ENCODE measurements at places on chromosomes 2 and 18. TPM values are rescaled to one million over a fixed set of nuclear protein-coding genes. Genes with fewer than 3 reads are reported as not detected.

DNA sequence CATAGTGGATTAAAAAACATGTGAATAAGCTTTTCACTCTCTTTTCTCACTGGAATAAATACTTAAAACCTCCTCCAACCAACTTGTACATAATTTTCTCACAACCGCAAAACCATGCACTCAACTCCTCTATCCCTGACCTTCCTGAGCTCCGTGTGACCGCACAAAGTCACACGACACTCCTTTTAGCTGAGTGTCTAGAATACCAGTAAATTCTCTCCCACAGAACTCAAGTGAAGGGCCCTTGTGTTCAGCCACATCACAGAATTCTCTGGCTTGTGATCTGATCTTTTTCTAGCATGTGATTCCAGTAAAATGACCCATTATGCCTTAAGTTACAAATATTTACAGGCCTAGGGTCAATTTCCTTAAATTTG, 91.2 kb upstream of the ARL4C start:
- no peak overlapping the region for H3K4me3 ChIP-seq
- DNase-seq, result no peak
- no peaks in the 10 kb centered on the region for H3K36me3 ChIP-seq
- no peaks in the 10 kb centered on the region for H3K4me1 ChIP-seq
- H3K27me3 ChIP-seq, result no peaks in the 10 kb centered on the region

DNA sequence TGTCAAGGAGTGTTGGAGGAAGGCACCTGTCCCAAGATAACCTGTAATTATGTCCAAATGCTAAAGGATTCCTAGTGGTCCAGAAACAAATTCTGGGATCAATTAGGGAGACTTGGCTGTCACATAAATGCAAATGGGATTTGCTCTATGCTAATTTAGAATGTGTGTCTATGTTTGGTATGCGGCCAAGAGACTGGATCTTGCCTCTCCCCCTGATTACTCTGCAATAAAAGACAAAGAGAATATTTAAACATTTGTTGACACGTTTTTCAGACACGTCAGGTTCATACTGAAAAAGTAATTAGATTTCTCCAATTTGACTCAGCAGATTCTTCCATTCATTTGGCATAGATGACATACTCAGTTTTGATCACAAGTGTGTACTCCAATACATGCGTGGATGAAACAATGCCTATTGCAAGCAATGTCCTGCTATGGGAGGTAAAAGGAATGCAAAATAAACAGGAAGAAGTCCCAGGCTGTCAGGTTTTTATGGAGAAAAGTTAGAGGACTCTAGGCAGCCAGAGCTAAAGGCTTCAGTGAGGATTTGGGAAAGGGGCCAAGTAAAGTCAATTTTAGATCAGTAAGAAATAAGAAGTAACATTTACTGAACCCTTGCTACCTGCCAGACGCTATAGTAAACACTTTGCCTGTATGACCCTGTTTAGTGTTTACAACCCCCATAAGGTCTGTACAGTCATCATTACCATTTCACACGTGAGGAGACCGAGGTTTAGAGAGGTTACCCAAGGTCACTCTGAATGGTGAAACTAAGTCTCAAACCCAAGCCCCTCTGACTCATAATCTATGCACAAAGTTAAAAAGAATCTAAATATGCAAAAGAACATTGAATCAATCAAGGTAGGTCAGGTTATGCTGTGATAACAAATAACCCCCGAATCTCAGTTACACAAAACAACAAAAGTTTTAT, 7.8 kb downstream of the ANTXR1 start:
- no peaks in the 10 kb centered on the region for H3K36me3 ChIP-seq
- no peaks in the 10 kb centered on the region for H3K27me3 ChIP-seq
- H3K4me1 ChIP-seq, result 0 out of 2 replicates have a peak, but pooled peaks cover 2% of the 10 kb centered on the region

DNA sequence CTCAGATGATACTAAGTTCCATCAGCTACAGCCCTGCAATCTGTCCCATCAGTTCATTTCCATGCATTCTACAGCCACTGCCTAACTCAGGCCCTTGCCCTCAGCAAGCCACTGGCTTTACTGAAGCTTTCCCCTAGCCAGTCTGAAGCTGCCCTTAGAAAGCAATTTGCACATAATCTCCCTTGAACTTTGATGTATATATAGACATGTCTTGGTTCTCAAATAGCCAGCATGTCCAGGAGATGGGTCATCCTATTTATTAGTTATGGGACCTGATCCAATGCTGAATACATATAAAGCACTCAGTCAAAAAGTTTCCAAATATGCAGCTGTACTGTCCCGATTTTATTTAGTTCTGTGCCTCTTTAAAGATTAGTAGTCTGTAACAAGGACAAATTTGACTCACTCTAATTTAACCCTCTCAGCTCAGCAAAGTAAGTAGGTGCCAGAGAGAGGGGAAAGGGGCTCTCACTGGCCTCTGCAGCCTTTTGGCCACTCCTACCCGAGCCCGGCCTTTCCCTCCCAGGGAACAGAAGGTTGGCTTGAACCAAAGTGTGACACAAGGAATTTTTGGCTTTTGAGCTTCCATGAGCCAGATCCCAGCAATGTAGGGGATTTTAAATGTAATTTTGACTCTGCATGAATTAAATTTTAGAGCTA, 70.7 kb downstream of the CCDC93 start:
- H3K4me3 ChIP-seq, result no peak overlapping the region
- no peaks in the 10 kb centered on the region for H3K27me3 ChIP-seq
- no peaks in the 10 kb centered on the region for H3K4me1 ChIP-seq
- H3K27ac ChIP-seq, result no peak overlapping the region
- DNase-seq, result no peak

GRCh38 chr2:229521576-229521975, 192.8 kb downstream of the DNER start:
- H3K36me3 ChIP-seq, result no peaks in the 10 kb centered on the region
- no peak overlapping the region for H3K27ac ChIP-seq
- no peak for DNase-seq

DNA sequence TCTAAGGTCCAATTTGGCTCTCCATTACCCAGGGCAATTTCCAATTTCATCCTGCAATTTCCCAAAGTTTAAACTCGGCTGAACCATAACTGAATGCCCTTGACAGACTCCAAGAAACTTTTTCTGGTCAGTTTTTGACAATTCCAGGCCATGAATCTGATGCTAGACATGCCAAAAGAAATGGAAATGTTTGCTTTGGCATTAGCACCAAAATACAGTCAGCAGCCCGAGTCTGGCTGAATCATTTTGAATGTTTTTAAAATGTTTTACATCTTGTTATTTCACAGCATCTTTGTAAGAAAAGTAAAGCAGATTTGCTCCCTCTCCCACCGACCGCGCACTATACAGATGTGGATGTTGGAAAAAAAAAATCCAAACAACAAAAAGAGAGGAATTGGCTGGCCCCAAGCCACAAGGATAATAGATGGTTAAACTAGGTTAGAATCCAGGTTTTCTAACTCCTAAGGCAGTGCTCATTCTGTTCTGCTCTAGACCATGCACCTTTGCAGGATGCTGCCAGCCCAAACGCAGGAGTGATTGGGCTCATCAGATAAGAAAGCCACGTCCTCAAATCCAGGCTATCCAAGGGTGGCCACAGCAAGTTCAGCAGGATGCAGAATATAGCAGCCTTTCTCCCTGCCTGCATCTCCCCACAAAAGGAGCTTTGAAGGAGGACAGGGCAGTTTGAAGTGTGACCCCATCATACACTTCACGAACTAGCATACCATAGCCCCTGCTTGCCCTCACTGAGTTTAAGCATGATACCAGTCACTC, 167.5 kb downstream of the ALK start:
- no peak overlapping the region for H3K4me3 ChIP-seq
- H3K4me1 ChIP-seq, result no peaks in the 10 kb centered on the region
- no peaks in the 10 kb centered on the region for H3K27me3 ChIP-seq
- no peaks in the 10 kb centered on the region for H3K36me3 ChIP-seq
- no peak for DNase-seq

GRCh38 chr2:84996909-84997308, 25.9 kb downstream of the KCMF1 start:
- H3K4me1 ChIP-seq, result no peaks in the 10 kb centered on the region
- no peak overlapping the region for H3K27ac ChIP-seq
- no peak overlapping the region for H3K4me3 ChIP-seq
- H3K27me3 ChIP-seq, result no peaks in the 10 kb centered on the region

DNA sequence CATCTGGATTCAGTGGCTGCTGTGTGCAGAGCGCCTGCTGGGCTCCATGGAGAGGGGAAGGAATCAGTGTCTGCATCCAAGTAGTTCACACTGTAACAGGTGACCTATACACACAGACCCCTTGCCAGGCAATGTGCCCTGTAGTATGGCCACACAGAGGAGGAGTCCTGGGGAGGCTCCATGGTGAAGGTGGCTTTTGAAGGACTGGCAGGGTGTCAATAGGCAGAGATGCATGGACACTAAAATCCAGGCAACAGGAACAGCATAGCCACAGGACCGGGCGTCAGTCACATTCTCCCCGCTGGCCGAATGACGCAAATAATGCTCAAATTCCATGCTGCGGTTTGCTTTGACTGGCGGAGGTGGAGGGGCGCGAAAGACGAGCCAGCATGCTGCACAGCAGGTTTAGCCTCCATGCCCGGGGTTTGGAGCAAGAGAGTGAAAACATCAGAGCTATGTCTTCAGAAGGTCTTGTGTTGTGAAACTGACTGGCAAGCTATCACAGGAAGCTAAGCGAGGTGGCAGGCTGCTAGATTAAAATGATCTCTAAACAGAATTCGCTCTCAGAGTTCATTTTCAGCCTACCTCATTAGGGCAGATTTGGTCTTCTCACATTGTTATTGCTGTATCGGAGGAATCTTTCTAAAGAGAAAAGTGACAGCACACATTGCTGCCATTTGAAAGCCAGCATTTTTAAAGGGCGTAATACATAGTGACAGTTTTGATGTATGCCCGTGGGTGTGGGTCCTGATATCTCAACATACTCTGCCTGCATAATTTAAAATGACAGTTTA, 1.2 kb upstream of the CHMP1B start:
- no peaks in the 10 kb centered on the region for H3K4me1 ChIP-seq
- peak overlapping the region; percentile 100 for H3K4me3 ChIP-seq
- DNase-seq, result no peak
- H3K36me3 ChIP-seq, result 0 out of 3 replicates have a peak, but pooled peaks cover 2% of the 10 kb centered on the region
- H3K27ac ChIP-seq, result no peak overlapping the region
- H3K27me3 ChIP-seq, result no peaks in the 10 kb centered on the region

DNA sequence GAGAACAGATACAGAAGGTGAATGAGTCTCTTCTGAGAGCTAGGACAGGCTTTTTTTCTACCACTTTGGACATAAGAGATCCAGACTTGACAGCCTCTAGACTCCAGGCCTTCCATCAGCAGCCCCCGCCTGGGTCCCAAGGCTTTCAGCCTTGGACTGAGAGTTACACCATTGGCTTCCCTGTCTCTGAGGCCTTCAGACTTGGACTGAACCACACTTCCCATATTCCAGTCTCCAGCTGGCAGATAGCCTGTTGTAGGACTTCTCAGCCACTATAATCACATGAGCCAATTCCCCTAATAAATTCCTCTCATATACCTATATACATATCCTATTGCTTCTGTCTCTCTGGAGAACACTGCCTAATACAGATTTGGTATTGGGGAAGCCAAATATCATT, 128.2 kb downstream of the MCFD2 start:
- H3K27ac ChIP-seq, result no peak overlapping the region
- no peaks in the 10 kb centered on the region for H3K36me3 ChIP-seq
- H3K4me1 ChIP-seq, result no peaks in the 10 kb centered on the region
- H3K4me3 ChIP-seq, result no peak overlapping the region
- DNase-seq, result no peak

The SCN9A gene
- total RNA-seq, result 1.1 TPM

All from H9 (cell line).